ENCODE measurements at places on chromosomes 1 and 21. TPM values are rescaled to one million over a fixed set of nuclear protein-coding genes. Genes with fewer than 3 reads are reported as not detected.
A peak's percentile ranks its signal among the peaks of the same experiment; 100 is the strongest.

DNA sequence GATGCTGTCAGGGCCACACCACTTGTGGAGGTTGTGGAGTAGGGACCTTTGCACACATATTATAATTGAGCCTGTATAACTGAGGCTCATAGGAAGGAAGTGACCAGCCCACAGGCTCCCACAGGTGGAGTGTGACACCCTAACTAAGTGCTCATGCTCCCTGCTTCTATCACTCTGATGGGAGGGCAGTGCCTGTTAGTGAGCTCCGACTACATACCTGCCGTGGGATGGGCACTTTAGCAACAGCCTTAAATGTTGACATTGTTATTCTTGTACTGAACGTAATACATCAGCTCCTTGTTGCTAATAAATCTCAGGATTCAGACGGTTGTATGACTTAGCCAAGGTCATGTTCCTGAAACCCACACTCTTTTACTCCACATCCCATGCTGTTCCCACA lies 58.0 kb downstream of the BEND5 start:
- no peak for DNase-seq

- peak; percentile 91 for DNase-seq
These were observed 11.1 kb upstream of the CHI3L1 start for GRCh38 chr1:203197625-203198024.

GRCh38 chr1:115280064-115280463 lies 58.0 kb downstream of the NGF start:
- DNase-seq = peak; percentile 24

- peak; percentile 92 for DNase-seq
These were observed 48.1 kb downstream of the ELAPOR1 start for GRCh38 chr1:109161858-109162606.

DNA sequence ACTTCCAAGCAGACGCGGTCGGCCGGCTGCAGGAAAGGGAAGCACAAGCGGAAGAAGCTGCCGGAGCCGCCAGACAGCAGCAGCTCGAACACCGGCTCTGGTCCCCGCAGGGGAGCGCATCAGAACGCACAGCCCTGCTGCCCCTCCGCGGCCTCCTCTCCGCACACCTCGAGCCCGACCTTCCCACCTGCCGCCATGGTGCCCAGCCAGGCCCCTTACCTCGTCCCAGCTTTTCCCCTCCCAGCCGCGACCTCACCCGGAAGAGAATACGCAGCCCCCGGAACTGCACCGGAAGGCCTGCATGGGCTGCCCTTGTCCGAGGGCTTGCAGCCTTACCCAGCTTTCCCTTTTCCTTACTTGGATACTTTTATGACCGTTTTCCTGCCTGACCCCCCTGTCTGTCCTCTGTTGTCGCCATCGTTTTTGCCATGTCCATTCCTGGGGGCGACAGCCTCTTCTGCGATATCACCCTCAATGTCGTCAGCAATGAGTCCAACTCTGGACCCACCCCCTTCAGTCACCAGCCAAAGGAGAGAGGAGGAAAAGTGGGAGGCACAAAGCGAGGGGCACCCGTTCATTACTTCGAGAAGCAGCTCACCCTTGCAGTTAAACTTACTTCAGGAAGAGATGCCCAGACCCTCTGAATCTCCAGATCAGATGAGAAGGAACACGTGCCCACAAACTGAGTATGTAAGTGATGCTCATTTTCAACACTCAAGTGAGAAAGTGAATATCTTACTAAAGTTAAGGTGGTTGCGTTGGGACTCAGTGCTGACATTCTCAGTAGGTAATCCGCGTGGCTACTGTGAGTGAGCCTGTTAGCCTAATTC lies 25.5 kb downstream of the UTS2 start:
- no peak for DNase-seq

DNA sequence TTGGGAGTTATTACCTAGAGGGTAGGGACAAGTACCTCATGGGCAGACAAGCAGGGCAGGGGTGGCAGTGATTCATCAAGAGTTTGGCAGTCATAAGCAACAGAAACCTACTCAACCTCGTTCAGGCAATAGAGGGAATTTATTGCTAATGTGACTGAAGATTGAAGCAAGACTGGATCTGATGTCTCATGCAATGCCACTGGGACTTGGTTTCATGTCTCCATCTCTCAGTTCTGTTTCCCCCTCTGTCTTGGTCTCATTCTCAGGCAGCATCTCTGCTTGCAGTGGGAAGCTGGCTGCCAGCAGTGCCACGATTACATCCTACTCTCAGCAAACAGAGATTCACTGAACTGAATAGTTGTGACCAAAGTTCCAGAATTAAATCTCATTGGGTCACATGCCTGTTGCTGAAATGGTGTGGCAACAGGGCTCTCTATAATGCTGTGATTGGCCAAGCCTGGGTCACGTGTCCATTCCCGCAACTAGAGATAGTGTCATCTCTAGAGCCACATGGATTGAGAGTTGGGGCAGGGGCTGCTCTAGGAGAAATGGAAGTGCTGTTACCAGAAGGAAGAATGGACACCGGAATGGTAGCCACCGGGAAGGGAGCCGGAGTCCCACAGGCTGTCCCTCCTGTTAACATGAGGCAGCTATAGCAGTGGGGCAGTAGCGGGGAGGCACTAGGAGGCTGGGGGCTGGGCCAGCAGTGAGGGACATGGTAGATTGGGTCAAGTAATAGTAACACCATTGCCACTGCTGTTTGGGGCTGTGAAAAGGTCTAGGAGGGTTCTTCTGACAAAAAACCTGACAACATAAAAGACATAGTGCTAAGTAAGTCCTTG lies 3.9 kb upstream of the CDC42 start:
- DNase-seq = peak; percentile 73

DNA sequence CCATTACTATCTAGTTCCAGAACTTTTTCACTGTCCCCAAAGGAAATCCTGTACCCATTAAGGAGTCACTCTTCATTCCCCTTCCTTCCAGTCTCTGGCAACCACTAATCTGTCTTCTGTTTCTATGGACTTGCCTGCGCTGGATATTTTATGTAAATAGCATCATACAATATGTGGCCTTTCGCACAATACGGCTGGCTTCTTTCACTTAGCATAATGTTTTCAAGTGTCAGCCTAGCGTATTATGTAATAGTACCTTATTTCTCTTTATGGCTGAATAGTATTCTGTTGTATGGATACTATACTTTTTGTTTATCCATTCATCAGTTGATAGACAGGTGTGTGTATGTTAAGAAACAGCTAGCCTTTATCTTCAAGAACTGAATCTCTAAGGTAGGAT lies 14.3 kb downstream of the ATF3 start:
- no peak for DNase-seq

GRCh38 chr21:17795146-17796036 lies 23.8 kb downstream of the C21orf91 start:
- no peak for DNase-seq

DNA sequence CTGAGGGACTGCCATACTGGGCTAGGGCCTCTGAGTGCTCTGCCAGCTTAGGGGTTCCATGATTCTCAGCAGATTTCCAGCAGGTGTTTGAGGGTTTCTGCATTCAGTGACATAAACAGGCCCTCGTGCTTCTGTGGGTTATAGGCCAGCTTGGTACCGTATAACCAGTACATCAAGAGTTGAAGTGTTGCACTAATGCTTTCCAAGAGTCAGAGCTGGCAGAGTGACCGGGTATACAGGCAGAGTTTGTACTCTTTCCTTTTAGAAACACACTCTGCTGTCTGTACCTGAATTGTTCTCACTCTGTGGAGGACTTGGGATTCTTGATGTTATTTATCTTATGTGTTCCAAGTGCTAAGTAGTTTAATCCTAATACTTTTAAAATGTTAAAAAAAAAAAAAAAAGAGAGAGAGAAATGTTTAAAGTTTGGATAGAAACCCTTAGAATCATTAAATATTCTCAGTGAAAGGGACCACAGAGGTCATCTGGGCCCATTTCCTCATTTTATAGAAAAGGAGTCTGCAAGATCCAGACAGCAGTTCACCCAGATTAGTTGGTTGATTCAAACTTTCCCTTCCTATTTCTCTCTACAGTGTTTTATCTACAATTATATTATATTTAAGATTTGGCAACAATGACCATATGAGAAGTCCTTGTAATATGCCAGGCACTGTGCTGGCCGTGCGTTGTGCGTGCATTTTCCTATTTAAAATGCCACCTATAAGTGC lies 325.8 kb downstream of the KIF26B start:
- DNase-seq = no peak

- no peak for DNase-seq
These were observed 42.4 kb downstream of the RNF2 start for GRCh38 chr1:185087746-185088145.

GRCh38 chr1:1120096-1120495 lies 4.2 kb upstream of the C1orf159 start:
- no peak for DNase-seq

DNA sequence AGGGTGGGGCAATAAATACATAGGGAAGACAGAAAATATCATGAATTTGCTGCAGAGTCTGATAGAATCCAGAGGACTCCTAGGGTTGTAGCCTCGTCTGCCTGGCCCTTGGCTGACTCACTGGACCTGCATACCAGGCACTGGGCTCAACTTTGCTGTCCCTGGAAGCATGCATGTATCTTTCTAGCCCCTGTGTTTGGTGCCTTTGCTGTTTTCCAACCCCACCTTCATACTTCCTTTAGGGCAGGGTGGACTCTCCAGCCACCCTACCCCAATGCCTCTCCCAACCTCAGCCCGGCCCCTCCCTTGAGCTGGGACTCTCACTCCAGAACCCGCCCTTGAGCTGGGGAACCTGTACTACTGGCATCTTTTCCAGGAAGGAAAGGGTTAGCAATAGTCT lies 1.2 kb downstream of the RAB25 start:
- no peak for DNase-seq

DNA sequence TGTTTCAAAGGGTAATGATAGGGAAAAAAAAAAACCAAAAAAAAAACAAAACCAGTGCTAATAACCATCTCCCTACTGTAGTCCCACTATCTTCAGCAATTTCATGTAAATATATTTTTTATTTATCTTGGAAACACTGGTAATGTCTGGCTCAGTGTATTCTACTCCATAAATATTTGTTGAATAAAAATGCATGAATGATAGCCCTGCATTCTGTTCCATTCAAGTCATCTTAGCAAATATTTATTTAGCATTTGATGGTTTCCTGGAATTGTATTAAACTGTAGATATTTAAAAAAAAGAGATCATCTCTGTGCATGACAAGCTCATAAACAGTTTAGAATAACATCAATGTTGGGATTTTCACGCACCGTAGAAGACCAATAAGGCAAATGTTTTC lies 24.2 kb downstream of the IL23R start:
- DNase-seq = no peak

DNA sequence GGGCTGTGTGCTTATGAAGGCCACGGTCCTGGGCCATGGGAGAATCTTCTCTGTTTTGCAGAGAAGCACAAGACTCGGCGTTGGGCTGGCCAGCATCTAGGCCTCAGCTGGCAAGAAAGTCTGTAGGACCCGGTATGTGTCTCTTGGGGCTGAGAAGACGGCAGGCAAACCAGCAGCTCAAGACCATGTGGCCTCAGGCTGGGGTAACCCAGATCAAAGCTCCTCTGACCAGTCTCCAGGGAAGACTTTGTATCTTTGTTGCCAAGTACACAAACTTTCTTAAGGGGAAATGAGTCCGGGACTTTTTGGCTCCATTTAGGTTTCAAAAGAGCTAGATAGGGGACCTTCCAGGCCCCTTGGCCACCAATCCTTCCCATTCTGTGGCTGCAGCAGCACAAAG lies 60.1 kb downstream of the PTP4A2 start:
- no peak for DNase-seq

GRCh38 chr1:27643600-27644368 lies 8.8 kb upstream of the FGR start:
- peak; percentile 65 for DNase-seq

DNA sequence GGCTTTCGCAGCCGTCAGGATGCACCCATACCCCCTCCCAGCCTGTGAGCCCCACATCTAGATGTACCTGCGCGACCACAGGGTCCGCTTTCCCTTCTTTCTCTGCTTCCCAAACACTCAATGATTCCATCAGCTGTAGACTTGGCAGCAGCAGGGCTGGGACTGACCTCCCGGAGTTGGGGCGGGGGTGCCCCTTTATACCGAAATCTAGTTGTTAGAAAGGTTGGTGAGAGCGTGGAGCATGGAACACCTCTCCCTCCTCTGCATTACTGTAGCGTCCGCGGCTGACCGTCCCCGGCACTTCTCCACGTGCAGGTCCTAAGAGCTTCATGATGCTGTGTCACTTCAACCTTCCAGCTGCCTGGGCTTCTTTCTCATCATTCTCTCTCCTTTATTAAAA lies 21.1 kb upstream of the ACTRT2 start:
- no peak for DNase-seq

DNA sequence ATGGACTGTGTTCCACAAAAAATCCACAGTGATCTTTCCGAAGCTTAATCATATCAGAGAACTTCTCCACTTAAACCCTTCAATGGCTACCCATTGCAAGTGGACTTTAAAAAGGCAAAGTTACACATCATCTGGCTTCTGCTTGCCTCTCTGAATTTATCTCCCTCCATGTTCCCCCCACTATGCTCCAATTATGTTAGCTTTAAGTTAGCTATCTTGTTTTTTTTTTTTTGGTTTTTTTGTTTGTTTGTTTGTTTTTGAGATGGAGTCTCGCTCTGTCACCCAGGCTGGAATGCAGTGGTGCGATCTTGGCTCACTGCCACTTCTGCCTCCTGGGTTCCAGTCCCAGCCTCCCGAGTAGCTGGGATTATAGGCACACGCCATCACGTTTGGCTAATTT lies 166.4 kb upstream of the ADGRL2 start:
- no peak for DNase-seq

- peak; percentile 87 for DNase-seq
These were observed 5.3 kb downstream of the UTS2 start for GRCh38 chr1:7847599-7847998.

DNA sequence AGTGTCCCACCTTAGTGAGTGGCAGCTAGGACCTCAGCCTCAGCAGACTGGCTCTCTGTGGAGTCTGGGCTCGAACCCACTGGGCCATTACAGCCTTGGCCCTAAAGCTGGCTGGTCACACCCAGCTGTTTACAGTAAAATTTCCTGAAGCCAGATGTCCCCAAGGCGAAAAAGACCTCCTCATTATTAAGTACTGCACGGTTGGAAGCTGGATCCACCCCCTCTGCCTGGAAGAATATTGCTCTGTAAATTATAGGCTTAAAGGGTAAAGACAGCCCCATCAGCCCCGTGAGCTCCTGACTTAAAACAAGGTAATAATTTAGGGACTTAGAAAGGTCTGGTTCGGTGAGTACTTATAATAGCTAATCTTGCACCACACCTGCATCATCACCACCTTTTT lies 30.3 kb upstream of the TMEM51 start:
- no peak for DNase-seq

- no peak for DNase-seq
These were observed 77.8 kb downstream of the CD58 start for GRCh38 chr1:116493036-116493435.

LCE1B gene
- total RNA-seq = not detected

SYCP1 gene
- total RNA-seq = not detected

C8B gene
- not detected for total RNA-seq

LRRN2 gene
- 0.02 TPM for total RNA-seq

TMEM234 gene
- 12.0 TPM for total RNA-seq

ELAPOR1 gene
- 0.84 TPM for total RNA-seq

CD247 gene
- not detected for total RNA-seq

PTPN14 gene
- total RNA-seq = 13.8 TPM
